Stimulated activated CD4-positive, alpha-beta T cell treated with anti-CD3 and anti-CD28 coated beads, TNF-alpha, amount 100 ng/mL, for 1 hour (primary cell): ENCODE measurements at places on chromosomes 2 and 18.

GRCh38 chr2:133504566-133505505 lies 63.4 kb downstream of the NCKAP5 start:
- no peak for DNase-seq

DNA sequence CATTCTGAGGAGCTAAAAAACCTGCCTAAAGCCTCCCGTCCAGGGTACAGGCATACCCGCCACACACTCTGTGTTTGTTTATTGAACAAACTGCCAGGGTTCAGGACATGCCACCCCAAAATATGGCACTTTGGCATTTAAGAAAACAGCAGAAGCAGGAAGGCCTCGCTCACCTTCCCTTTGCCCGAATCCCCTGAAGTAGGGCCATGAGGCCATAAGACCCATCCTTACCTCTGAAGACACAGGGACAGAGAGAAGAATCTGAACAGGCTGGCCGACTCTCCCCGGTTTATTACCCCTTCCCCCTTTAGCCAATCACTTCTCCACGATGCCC lies 1.7 kb upstream of the NEURL3 start:
- no peak for DNase-seq

DNA sequence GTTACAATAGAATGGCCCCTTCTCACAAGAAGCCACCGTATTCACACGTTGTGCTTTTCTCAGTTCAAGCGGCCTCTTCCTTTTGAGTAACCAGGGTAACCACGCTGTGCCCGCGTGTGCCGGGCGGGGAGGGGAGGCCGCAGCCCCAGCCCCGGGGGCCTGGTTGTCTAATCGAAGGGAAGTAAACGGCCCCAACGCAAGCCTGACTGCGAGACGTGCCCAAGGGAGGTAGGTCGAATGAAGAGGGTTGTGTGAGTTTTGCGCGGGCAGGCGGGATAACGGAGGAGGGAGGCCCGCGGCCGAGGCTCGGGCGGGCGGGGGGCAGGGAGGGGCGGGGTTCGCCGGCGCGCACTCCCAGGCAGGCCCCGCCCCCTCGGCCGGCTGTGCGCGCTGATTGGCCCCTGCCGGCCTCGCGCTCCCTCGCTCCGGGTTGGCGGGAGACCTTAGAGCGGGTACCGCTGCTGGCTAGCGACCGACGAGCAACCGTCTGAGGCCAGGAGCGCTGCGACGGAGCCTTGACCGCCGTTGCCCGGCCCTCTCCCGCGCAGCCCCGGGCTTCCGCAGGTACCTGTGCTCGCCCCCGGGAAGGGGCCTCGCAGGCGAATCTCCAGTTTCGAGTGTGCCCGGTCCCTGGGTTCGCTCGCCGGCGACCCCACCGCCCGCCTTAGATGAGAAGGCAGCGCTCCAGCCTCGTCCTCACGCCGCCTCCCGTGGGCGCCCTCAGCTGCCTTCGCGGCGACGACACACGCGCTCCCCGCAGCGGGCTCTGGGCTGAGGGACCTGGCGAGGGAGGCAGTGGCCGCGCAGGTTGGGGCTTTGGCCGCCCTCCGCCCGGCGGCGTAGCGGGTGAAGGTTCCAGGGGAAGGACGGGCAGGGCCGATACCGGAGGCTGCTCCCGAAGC lies at the start of gene SPDYA:
SPDYA (plus strand) TSS at position 451 of the 902 bp plus-strand sequence. CDS start 5,181 bp downstream, outside the sequence.
- DNase-seq, result peak; percentile 50

DNA sequence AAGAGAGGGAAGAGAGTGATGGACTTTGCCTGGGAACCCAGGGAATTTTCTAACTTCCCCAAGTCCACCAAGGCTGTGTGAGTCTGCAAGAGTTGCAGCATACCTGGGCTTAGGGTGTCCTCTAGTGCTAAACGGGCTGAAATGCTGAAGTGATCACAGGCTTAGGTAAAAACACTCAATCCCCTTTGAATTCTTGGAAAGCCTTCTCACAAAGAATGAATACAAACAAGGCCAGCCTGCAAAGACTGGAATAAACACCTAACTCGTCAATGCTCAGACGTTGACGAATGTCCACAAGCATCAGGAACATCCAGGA lies 30.0 kb upstream of the BMP10 start:
- DNase-seq, result no peak

DNA sequence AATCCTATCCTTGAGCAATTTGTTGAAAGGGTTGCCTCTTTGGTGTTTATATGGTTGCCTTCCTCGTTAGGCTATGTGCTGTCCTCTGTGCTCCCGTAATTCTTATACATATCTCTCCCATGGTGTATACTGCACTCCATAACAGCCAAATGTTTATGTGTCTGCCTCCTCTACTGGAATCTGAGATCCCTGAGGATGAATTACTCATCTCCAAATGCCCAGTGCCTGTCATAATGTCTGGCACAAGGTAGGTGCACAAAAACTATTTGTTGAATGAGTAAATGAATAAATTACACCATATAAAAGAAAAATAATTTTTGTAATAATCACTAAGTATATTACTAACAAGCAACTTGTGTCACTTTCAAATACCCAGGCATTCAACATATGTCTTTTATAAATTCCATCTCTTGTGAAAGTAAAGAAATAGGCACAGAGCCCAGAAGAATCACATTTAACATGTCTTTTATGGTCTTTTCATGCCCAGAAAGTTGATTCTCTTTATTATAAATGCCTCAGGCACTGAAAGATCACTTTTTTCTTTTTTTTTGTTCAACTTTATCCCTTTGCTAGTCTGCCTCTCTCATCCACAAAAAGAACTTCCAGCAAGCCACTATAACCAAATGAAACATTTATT lies 164.9 kb downstream of the CCDC148 start:
- no peak for DNase-seq
